Left lobe of liver (tissue), 2 donors: ENCODE measurements at places on chromosomes 11 and 22.

GRCh38 chr11:130908770-130909625, 7.3 kb downstream of the SNX19 start:
- DNase-seq: no peak

DNA sequence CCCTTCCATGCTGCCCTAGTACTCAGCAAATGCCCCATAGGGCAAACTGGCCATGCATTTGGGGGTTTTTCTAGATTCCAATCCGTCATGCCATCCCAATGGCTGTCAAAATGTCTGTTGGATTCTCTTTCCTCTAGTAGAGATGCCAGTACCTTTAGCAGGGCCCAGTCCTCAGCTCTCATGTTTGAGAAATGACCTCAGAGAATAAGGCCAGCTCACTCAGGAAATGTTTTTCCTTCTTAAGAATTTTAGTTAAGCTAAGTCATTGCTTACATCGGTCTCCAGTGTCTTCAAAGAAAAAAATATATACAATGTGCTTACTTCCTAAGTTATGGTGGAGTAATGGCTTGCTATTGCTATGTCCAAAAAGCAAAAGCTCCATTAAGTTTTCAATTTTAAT, 14.1 kb upstream of the ALKBH3 start:
- DNase-seq: no peak

- no peak for DNase-seq
Measured at GRCh38 chr22:43537019-43537585, 125.3 kb downstream of the MPPED1 start.

- DNase-seq: no peak
Measured at GRCh38 chr11:69465236-69466000, 16.0 kb upstream of the LINC01488 start.

DNA sequence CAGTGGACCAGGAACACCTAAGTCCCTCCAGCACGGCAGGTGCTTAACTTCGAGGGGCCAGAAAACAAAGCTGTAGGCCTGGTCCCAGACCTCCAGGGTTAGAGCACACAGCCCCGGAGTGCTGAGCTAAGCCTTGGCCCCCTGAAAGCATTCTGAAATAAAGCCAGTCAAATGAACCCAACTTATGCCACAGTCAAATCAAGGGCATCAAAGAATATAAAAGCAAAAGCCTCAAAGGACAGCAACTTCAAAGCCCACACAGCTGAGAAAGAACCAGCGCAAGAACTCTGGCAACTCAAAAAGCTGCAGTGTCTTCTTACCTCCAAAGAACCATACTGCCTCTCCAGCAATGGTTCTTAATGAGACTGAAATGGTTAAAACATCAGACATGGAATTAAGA, 39.1 kb downstream of the TMEM123 start:
- DNase-seq: no peak

DNA sequence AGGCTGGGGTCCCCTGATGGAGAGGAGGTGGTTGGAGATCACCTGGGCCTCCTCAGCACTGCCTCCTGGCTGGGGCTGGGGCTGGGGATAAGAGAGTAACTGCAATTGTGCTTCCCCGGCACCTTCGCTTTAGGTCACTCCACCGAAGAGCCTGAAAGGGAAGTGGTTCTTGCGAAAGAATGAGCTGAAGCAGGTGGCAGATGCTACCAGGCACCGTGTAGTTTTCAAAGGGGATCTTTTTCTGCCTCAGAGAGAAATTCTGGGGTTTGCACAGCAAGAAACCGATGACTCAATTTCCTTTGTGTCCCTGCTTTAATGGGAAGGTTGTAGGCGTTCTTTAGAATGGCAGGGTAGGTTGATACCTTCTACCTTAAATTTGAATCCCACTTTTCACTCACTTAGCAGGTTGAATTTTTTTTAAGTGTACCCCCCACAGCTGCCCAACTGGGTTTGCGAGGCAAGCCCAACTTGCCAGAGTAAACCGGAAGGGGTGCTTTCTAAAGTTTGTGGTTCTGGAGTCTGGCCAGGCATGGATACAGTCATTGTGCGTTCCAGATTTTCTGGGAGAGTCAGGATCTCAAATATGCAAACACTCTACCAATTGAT, 5.3 kb downstream of the CD44 start:
- no peak for DNase-seq

DNA sequence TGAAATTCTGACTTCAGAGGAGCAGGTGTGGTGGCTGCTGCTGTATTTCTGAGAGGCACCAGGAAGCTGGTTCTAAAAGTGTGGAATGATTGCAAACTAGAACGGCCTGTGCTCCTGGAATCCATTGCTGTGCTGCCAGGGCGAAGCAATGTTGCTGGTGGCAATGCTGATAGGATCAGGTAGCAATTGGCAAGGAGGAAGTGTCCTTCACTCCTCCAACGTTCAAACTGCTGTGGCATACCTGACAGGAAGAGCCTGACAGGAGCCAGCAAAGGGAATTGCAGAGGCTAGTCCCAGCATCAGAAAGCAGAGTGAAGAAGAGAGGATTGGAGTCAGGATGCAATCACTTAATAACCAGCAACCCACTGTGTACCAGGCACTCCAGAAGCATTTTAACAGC, 118.2 kb downstream of the FAR1 start:
- DNase-seq: no peak

DNA sequence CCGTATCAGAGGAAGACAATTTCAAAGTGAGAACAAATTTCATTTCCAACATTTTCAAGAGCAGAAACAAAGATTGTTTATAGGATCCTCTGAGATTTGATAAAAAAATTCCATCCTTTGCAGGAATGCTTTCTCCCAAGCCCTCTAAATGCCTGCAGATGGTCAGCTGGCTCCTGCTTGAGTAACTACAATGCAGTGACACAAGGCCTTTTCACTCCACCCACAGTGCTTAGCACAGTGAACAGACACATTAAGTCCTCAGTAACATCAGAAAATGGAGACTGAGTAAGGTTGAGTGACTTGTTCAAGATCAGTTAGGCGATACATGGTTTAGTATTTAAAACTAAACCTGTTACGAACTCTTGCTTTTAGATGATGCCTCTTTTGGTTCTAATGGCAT, 527.1 kb upstream of the CCDC90B start:
- DNase-seq: no peak

DNA sequence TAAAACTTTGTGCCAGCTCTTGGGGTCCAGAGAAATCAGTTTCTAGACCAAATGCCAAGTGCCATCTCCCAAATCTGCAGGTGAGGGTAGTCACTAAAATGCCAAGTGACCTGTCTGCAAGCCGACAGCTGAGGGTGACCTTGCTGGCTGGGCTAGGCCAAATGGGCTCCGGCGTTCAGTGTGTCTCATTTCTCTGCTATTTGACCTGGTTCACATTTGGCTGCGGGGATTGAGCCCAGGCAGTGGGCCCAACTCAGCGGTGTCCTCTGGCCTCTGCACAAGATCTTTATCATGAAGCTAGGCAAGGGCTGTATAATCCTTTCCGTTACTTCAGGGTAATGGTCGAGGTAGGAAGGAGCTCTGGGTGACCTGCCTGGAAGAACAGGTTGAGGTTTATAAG, 87.5 kb downstream of the SNX19 start:
- DNase-seq: no peak

GRCh38 chr11:59573216-59573615, 42.4 kb downstream of the OSBP start:
- no peak for DNase-seq

GRCh38 chr11:67571443-67571842, 12.2 kb upstream of the GSTP1 start:
- DNase-seq: no peak

DNA sequence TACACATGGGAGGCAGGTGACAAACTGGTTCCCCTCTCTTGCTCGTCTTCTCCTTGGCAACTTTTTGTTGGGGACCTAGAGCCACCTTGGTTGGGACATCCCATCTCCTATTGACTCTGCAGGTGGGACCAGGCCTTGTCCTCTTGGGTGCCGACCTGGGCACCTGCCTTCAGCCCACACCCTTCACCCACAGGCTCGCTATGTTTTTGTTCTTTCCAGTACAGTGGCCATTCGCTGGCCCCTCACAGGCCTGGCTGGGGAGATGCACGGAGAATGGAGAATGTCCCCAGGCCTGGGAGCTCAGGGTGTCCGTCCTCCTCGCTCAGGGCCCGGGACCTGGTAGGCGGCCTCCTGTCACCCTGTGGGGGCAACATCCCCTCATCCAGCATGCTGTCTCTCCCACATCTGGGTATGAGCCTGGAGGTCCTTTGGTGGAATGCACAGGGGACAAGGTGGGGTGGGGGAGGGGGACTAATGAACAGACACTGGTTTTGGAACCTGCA, 14.9 kb upstream of the OMP start:
- DNase-seq: no peak

DNA sequence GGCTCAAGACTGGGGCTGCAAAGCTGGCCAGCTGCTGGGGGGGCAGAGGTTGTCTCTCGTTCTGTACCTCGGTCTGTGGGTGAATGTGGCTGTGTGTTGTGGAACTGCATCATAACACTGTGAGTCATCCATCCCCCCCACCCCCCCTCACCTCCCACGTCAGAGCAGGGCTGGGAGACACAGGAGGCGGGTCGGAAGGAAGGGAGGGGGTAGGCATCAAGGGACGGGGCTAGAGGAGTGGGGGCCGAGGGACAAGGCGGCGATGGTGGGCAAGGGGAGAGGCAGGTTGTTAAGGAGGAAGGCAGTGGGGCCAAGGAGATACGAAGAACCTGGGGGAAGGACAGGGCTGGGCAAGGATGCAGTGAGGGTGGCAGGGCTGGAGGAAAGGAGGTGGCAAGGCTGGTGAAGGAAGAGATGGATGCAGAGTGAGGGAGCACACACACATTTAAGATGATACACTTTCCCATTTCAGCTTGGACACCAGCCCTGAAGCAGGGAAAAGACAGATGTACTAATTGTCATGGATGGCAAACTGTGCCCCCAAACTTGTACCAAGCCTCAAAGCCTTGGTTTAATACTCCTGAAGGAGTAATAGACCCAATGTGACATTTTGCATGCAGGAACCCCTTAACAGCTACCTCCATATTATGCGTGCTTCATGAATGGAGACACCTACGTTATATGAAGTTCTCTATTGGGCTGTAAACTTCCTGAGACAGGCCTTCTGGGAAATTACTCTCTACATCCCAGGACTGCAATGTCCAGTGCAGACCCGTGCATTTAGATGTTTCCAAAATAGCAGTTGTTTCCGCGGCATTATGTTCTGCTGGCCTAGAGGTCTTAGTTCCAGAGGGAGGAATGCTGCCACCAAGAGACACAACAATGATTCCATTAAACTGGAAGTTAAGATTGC, at the start of gene YPEL4:
Gene YPEL4 (minus strand): TSS at position 87 of the 913 bp plus-strand sequence. CDS start 2,805 bp downstream, outside the sequence.
- DNase-seq: no peak

DNA sequence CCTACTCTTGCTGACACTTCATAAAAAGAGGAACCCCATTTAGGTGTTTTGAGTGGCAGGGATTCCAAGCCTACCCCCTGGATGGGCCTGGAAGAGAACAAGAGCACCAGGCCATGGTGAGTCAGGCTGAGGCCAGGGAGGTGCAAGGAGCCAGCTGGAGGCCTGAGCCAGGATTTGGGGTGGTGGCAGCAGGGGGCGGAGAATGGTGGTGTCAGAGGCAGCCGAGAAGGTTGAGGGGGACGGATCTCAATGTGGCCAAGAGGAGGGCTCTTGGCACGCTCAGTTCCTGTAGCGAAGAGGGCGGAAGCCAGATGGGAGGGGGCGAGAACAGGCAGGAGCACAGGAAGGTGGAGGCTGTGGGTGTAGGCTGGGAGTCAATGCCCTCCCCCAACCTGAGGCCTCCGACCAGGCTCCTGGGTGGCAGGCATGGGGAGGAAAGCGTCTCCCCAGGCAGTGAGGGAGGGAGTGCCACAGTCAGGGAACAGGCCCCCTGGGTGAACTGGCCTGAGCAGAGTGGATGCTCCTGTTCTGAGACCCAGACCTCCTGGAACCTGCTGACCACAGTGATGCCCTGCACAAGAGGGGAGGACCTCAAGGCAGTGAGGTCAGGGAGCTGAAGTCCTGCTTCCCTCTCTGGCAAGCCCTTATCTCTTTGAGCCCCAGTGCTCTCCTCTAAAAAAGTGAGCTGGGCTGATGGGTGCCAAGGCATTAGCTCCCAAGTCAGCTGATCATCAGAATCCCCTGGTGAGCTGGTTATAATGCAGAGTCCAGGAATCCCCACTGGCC, 13.9 kb downstream of the RTN4RL2 start:
- no peak for DNase-seq

GRCh38 chr11:86136538-86136937, 67.7 kb upstream of the PICALM start:
- no peak for DNase-seq

- DNase-seq: no peak
Measured at GRCh38 chr11:134170177-134170918, 53.4 kb downstream of the NCAPD3 start.

GRCh38 chr11:41308286-41308685, 151.2 kb downstream of the LRRC4C start:
- DNase-seq: no peak

DNA sequence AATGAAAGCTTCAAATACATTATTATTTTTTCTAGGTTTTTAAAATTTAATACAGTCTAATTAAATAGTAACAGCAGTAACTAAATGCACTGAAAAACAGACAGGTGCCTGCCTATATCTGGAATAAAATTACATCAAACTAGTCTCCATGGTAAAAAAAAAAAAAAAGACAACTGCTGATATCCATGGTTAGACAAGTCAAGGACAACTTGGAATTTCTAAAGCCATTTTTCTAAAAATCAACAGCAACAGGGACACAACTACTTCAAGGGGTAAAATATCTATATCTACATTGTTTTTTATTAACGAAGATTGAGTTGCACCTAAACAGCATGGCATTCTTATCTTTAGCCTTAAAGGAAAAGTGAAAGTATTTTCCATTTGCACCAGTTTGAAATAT, 74.7 kb upstream of the VPREB1 start:
- no peak for DNase-seq

DNA sequence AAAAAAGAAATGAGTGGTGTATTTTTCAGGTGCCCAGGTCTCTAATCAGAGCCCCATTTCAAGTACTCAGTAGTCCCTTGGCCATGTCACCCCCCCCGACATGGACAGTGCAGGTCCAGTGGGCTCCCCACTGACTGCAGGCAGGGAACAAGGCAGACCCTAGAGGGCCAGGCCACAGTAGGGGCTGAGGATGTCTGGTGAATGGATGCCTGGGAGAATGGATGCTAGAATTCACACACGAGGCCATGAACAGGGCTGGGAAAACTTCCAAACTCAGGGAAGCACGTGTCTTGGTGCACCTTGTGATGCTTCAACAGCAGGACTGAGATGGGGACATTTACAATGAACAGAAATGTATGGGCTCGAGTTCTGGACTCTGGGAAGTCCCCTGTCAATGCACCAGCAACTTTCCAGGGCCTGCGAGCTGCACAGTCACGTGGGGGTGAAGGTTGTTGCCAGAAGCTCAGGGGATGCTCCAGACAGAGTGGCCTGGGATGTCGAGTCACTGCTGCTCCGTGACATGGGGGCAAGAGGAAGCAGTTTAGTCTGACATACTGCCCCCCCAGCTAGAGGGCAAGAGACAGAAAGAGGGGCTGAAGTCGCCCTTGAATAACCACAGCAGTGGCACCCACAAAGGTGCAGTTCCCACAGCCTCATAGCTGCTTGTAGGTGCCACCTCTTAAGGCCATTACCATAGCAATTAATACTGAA, 3.1 kb downstream of the APOBEC3G start:
- no peak for DNase-seq

DNA sequence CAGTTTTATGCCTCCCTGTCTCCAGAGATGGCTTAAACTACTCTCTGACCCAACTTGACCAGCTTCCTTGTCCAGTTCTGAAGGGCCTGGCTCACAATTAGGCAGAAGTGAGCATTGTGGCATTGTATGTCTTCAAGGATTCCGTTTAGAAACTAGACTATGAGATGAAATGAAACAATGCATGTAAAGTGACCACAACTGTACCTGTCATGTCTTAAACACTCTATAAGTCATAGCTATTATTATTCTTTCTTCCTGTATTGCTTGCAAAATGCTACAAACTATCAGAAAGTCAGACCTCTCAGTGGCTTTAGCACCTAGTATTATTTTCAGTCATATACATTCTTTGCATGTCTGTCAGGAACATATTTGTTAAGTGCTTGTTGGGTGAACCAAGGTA, 127.9 kb upstream of the MTMR2 start:
- DNase-seq: no peak
